Subcutaneous adipose tissue (tissue), 4 donors: ENCODE measurements at places on chromosomes 2 and 18. TPM values are rescaled to one million over a fixed set of nuclear protein-coding genes. Genes with fewer than 3 reads are reported as not detected.

Gene DLGAP1
- total RNA-seq: 0.85 TPM

Gene TFPI
- 68.9 TPM for total RNA-seq

Gene NYAP2
- total RNA-seq: not detected

Gene ZNF397
- 26.3 TPM for total RNA-seq

Gene MYL1
- not detected for total RNA-seq

Gene PDE1A
- 10.9 TPM for total RNA-seq

Gene NEB
- total RNA-seq: 1.5 TPM

Gene SERPINB12
- not detected for total RNA-seq

Gene DTNA
- 38.8 TPM for total RNA-seq

Gene PLGLB1
- 2.0 TPM for total RNA-seq

Gene CHRND
- total RNA-seq: not detected

Gene CTAGE1
- not detected for total RNA-seq

Gene DPYSL5
- total RNA-seq: not detected

Gene ATP6V1C2
- total RNA-seq: 0.22 TPM

Gene KCNJ13
- total RNA-seq: not detected
